ENCODE measurements at places on chromosomes 7 and 10.
A peak's percentile ranks its signal among the peaks of the same experiment; 100 is the strongest.

DNA sequence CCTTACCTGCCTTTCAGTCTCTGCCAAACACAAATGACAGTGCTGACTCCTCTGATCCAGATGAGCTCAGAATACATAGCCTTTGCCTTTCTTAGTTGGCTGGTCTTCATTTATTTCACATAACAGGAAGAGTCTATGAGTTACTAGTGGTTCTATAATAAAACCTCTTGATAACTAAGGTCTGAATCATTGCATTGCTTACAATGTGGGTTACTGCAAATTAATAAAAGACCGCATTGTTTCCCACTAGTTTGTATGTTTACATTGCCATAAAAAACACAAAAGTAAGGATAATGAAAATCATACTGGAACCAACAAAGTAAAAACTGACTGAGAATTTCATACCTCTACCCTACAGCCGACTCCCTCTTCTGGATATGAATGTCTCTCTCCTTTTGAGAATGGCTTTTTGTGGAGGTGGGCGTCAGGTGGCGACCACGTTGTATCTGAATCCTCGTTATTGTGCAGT lies 62.0 kb upstream of the AKR1E2 start:
- DNase-seq, result peak; percentile 81

DNA sequence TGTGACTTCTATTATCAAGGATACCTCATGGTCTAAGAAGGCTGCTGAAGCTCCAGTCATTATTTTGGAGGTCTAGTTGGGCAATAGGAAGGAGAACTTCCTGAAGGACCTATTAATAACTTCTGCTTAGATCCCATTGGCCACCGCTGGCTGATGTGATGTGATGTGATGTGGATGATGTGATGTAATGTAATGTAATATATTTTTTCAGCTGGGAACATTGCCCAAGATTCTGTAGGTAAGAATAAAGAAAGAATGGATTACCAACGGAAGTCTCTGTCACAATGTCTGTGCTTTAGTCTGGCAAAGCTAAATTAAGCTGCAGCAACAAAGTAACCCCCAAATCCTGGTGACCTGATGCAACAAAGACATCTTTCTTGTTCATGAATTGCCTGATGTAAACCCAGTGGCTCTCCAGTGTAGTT lies 233.7 kb downstream of the PTEN start:
- no peak for DNase-seq

- DNase-seq, result no peak
Measured at GRCh38 chr10:117365612-117366011, 9.6 kb downstream of the PDZD8 start.

DNA sequence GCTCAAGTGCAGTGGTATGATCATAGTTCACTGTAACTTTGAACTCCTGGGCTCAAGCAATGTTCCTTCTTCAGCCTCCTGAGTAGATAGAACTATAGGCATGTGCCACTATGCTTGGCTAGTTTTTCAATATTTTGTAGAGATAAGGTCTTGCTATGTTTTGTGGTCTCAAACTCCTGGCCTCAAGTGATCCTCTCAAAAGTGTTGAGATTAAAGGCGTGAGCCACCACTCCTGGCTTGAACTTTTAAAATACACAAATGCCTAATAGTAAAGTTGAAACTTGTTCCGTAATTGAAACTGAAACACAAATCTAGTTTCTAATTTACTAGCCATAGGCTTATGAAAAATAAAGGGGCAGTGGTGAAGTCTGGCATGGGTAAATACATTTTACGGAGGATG lies 65.7 kb downstream of the AP3M1 start:
- DNase-seq, result no peak

DNA sequence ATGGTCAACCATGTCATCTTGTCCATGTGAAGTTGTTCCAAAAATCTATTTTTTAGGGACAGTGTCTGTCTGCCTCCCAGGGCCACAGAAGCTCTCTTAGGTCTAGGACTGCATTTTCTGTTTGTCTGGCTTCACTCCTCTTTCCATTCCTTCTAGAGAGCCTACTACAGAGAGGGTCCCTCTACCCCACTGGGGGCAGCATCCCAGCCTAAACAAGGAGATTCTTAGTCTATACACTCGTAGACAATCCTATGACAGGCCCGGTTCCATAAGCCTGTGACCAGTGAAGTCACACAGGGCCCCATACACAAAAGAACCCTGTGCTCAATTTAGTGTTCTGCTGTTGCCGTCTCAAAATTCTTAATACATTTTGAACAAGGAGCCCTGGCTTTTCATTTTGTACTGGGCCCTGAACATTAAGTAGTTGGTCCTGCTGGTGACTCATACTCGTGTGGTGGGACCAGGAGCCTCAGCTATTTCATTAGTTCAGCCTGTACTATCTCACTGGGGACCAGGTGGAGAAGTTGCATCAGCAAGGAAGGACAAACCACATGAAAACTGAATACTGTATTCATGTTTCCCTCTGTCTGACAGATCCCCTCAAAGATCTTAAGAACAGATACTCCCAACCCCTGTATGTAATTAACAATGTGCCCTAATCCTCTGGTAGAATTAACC lies 23.5 kb upstream of the FAM180A start:
- peak; percentile 87 for DNase-seq

GRCh38 chr7:150956395-150957132 lies 21.6 kb downstream of the KCNH2 start:
- no peak for DNase-seq

- DNase-seq, result peak; percentile 40
Measured at GRCh38 chr7:38178695-38179344, 775 bp downstream of the STARD3NL start.

DNA sequence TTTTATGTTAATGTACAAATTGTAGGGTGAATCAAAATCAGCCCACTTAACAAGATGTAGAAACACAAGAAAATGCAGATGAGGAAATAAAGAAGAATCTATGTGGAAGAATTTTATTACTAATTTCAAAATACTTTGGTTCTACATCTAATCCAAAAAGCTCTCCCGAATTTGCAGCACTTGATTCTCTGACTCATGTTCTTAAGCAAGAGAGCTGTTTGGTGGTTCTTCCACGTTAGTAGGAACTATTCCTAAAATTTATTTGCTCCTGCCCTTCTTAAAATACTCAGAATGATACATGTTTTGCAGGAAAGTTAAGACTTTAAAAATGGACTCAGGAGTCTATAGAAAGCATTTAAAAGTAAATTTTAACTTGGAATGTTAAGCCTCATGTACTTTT lies 91.8 kb downstream of the ZMYND11 start:
- DNase-seq, result peak; percentile 23

- DNase-seq, result no peak
Measured at GRCh38 chr7:112877691-112878460, 87.7 kb upstream of the TMEM168 start.

GRCh38 chr7:55409482-55410225 lies 44.5 kb downstream of the LANCL2 start:
- DNase-seq, result no peak

- no peak for DNase-seq
Measured at GRCh38 chr10:94069884-94070283, 76.2 kb downstream of the PLCE1 start.

GRCh38 chr7:84612981-84613681 lies 418.5 kb upstream of the SEMA3A start:
- peak; percentile 34 for DNase-seq

DNA sequence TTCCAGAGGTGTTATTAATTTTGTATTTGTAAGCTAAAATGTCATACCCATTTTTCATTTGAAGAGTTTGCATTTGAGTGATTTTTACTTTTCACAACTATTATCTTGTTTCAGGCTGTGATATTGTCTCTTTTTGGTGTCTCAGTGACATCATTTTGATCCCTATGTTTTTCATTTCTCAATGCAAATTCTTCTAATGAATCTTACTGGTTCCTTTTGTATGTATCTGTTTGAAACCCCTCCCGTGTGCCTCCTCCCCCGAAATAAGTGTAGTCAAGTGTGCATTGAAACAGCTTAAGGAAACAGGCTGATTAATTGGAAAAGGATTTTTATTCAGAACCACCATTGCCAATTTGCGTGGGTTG lies 77.8 kb downstream of the SHH start:
- no peak for DNase-seq

DNA sequence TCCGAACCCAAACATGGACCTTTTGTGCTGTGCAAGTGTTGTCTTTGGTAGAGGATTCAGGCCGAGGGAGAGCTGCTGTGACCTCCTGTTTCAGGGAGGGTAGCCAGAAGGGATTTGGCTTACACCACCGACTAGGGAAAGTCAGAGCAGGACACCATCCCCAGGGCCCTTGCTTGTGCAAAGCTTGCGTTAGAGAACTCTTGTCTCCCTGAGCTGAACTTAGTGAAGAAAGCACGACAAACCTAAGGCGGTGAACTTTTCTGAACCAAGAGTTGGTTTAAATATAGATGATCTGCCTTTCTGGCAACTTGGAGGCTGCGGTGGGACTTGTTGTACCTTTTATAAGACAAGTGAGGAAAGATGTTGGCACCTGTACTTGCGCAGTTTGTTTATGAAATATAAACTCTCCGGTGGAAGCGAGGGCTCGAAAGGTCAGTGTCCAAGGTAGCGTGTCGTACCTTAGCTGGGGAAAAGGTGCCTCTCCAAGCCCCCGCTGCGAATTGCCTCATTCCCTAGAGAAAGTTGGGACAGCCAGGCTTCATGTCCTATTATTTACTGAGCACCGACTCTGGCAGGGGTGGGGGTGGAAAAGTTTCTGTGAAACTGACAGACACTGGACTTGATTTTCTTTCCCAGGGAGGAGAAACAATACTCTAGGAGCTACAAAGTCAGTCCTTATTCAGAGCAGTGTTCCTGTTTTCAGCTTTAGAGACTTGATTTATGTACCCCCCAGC lies 31.6 kb downstream of the WBP1L start:
- DNase-seq, result no peak

DNA sequence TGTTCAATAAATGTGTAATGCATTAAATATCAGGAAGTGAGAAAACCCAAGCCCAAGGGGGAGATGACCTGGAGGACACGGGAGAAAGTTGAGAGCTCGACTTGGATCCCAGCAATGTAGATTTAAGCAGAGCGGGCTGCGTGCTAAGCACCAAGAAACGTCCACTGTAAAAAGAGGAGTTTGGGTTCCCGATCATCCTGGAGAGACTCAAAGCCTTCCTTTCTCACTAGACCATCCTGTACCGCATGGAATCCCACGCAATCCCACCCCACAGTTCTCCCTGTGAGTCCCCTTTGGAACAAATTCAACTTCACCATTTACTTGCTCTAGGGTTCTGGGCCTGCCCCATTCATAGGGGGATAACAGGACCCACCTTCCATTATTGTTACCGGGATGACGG lies 2.4 kb downstream of the TRPV6 start:
- no peak for DNase-seq

DNA sequence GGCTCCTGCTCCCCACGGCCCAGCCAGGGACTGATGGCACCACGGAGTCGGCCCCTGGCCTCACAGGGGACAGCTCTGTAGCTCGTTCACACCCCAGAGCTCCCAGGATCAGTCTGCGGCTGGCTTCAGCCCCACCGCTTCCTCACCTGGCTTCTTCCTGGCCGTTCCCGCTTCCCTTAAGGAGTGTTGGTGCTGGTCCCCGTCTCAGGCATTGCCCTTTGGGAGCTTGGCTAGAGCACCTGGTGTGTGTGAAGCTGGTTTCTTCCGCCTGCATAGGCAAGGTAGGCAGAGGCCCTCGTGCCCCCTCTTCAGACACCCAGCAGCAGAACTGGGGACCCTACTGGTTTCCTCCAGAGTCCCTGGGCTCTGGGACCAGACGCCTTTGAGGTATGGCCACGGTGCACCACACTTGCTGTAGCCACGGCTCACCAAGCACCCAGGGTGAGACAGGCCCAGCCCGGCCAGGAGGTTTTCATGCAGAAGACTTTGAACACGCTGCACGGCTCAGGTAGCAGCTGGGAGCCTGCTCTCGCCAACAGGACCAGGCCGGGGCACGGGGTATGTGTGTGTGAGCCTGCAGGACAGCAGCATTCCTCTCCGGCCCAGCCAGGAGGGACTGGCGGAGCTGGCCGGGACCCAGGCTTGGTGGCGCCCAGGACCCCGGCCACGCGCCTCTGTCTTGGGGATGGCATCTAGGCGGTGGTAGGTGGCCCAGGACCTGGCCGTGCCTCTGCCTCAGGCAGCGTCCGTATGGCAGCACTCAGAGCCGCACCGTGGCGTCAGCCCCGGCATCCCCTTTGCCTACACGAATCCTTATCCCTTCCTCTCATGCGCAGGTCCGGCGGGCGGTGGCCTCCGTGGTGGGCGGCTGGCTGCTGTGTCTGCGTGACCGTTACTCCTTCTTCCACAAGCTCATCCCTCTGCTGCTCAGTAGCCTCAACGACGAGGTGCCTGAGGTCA lies 13.2 kb upstream of the PRKAR1B start:
- no peak for DNase-seq

DNA sequence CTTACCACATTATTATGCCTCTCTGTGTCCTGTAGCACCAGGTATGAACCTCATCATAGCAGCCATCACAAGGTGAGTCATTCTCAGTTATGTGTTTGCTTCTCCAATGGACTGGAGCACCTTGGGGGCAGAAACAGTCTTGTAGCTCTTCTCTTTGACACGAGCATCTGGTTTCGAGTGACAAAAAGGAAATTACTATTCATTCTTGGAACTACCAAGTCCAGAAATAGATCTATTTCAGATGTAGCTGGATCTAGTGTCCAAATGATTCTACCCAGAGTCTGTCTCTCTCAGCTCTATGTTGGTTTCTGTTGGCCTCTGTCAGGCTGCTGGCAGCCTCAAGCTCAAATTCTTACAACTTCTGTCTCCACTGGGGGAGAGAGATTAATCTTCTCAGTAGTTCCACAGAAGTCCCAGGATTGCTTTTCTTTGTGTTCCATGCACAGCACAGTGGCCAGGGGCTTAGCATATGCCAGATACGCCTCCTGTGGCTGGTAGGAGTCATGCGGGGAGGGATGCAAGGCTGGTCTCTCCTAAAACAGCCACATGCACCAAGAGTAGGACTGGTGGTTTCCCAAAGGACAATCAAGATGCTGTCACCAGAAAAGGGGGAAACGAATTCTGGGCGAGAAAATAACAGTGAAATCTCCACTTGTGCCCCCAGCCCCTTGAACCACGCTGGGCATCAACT lies 37.2 kb upstream of the PAPSS2 start:
- no peak for DNase-seq

DNA sequence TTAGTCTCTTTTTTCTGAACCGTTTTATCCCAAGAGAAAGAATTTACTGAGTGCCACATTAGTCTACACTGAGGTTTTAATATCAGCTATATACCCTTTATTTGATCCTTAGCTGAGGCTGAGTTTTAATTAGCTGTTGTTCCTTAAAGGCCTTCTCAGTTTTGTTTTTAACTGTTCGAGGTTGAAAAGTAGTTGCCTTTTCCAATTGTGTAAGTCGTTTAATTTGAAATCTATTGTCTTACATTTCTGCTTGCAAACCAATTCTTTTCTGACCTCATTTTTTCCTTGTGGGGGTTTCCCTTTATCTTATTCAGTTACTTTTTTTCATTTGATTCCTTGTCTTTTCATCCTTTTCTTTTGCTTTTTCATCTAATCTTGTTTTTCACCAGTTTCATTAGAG lies 30.8 kb downstream of the UMAD1 start:
- DNase-seq, result no peak

All from fibroblast of skin of abdomen (primary cell).